ENCODE measurements at places on chromosomes 7 and 10. TPM values are rescaled to one million over a fixed set of nuclear protein-coding genes. Genes with fewer than 3 reads are reported as not detected.

The PDK4 gene
- not detected for total RNA-seq

DNA sequence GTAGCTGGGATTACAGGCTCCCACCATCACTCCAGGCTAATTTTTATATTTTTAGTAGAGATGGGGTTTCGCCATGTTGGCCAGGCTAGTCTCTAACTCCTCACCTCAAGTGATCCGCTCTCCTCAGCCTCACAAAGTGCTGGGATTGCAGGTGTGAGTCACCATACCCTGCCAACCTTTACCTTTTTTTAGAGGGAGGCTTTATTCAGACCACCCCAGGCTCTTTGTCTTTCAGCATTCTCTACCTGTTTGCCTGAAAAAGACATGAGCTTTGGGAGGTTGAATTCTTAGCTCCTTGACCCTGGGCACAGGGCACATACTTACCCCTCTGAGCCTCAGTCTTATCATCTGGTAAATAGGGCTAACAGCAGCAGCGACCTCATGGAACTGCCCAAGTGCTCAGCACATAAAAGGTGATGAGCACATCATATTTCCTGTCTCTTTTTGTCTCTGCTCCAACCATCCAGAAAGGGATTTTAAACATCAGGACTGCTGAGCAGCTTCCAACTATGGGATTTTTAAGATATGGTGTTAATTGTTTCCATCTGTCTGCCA lies 17.0 kb downstream of the FRMPD2 start:
- peaks cover 5% of the 10 kb centered on the region for H3K27me3 ChIP-seq
- no peak for DNase-seq
- H3K4me3 ChIP-seq = no peak overlapping the region
- no peaks in the 10 kb centered on the region for H3K36me3 ChIP-seq
- no peak overlapping the region for H3K27ac ChIP-seq
- H3K4me1 ChIP-seq = peaks cover 14% of the 10 kb centered on the region

DNA sequence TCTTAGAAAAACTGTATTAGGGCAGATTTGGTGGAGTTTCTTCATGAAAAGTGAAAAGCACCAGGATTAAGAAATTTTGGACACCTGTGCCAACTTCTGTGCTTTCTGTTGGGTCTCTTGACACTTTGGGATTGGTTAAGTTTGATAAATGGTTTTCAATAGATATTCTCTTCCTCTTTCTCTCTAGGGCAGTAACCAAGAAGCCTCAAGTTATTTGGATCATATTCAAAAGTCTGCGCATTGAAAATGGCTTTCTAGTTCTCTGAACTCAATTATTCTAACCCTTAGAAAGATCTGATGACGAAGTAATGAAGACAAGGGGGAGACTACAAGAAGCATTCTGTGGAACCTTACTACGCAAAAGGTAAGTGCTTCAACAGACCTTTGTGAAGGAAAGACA lies 144.0 kb upstream of the CCDC6 start:
- peaks cover under 1% of the 10 kb centered on the region for H3K27me3 ChIP-seq
- no peak overlapping the region for H3K27ac ChIP-seq
- no peaks in the 10 kb centered on the region for H3K36me3 ChIP-seq

DNA sequence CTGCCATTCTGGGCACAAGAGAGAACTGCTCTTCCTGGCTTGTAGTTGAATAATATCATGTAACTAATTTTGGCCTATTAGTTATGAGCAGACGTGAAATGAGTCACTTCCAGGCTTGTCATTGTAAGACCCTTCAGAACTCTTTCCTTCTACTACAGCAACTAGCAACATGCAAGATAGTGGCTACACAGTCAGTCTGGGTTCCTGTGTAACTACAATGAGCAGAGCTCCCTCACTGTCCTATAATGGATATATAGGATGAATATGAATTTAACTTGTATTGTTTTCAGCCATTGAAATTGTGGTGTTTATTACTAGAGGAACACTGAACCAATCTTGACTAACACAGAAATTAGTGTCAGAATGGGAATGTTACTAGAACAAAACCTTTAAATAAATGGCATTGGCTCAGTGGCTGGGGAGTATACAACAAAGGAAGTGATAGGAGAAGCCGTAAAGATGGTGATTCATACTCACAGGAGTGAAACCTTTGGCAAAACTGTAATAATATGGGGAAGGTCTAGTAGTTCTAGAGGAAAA lies 2.9 kb upstream of the MTPN start:
- peak overlapping the region; percentile 18 for H3K4me3 ChIP-seq
- H3K27me3 ChIP-seq = no peaks in the 10 kb centered on the region
- peaks cover 14% of the 10 kb centered on the region for H3K36me3 ChIP-seq
- peak overlapping the region; percentile 97 for H3K27ac ChIP-seq
- peaks cover 57% of the 10 kb centered on the region for H3K4me1 ChIP-seq

DNA sequence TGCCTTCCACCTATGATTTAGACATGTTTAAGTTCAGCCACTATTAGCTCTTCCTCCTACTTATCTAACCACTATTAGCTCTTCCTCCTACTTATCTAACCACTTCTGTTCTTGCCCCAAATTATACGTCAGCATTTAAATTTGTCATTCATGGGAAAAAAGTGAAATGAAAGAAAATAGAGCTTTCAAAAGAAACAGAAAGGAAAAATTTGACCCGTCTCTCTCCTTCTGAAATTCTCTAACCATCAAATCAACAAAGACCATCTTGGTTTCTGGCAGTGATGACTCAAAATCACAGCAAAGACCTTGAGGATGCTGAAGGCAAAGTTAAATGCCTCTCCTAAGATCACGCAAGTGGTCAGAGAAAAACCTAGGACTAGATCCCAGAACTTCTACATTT lies 2.6 kb downstream of the LIPA start:
- no peak overlapping the region for H3K27ac ChIP-seq
- peaks cover 5% of the 10 kb centered on the region for H3K4me1 ChIP-seq

GRCh38 chr7:100435401-100436304 lies 644 bp downstream of the PPP1R35 start:
- H3K27me3 ChIP-seq = no peaks in the 10 kb centered on the region
- H3K36me3 ChIP-seq = peaks cover 57% of the 10 kb centered on the region
- peak; percentile 32 for DNase-seq
- H3K4me3 ChIP-seq = peak overlapping the region; percentile 94
- H3K4me1 ChIP-seq = peaks cover 46% of the 10 kb centered on the region

- H3K4me1 ChIP-seq = peaks cover 11% of the 10 kb centered on the region
- no peak for DNase-seq
- H3K4me3 ChIP-seq = no peak overlapping the region
- no peaks in the 10 kb centered on the region for H3K36me3 ChIP-seq
- no peaks in the 10 kb centered on the region for H3K27me3 ChIP-seq
Observed at GRCh38 chr10:114573330-114574045, 84.6 kb downstream of the ABLIM1 start.

All from SJSA1 (cell line).